BJ (cell line): ENCODE measurements at places on chromosomes 4 and X. TPM values are rescaled to one million over a fixed set of nuclear protein-coding genes. Genes with fewer than 3 reads are reported as not detected.

Gene ATP6AP2
- 297 and 390 TPM in 2 replicates for polyA plus RNA-seq

DNA sequence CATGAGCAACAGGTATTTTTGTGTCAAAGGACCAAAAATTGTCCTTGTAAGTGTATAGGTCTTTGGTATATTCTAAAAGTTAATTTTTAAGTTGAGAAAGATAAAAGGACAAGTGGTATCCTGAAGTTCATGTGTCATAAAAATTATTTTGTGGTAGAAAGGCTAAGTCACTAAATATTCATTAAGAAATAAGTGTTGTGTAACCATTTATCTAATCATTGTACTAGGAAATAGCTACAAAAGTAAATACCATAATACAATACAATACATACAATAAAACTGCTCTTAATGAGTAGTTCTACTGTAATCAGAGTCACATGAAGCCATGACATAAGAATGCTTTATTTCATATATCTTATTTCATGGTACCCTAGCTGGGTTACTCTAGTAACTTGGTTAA, 82.5 kb upstream of the ATOH1 start:
- no peak for DNase-seq

DNA sequence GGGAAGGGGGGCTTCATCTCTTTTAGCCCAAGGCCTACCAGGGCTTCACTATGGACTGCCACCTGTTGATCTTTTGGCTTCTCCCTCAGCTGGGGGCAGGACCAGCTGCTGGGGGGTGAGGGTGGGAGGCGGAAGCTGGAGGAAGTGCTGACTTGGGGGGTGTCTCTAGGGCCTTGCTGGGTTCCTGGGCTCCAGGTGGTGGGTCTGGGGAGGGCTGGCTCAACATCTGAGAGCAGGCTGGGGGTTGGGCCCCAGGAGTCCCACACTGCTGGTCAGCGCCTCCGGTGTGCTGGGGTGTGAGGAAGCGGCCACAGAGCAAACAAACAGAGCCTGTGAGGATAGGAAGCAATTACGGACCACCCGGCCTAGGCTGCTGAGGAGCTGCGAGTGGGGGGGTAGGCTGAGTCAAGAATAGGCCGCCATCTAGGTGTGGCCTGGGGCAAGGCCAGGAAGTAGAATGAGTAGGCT, 85.7 kb downstream of the EFNB1 start:
- no peak for DNase-seq

GRCh38 chr4:183670251-183670650, 11.2 kb downstream of the TRAPPC11 start:
- DNase-seq = no peak

Gene AKAP4
- polyA plus RNA-seq = not detected in 2 replicates

DNA sequence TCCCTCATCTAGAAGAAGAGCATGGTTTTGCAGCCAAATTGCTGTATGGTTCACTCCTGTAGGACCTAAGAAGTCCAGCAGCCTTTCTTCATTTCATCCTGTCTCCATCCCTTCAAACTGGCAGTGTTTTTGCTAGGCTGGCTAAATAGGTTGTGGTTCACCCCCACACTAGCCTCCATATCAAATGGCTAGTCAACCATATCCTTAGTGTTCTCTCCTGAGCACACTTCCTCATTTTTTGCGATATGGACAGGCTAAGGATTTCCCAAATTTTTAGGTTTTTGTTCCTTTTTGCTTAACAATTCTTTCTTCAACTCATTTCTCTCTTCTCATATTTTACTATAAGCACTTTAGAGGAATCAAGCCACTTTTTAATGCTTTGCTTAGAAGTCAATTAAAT, 98.8 kb upstream of the NOCT start:
- DNase-seq = no peak

DNA sequence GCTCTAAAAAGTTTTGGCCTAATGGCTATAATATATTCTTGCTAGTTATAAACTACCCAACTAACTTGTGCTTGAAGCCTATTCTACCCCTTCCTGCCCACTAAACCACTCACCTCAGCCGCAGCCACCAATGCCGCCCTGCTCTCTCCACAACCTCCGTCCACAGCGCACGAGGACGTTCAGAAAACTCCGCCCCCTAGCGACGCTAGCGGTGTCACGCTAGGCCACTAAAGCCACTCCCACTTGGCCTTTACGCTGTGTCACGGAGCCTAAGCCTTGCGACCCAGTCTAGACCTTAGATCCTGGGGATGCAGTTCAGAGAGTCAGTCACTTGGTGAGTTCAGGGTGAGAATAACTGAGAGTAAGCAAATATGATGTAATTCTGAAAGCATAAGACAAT, at the start of gene TEX11:
Gene TEX11, minus strand, starts transcription at position 171 of the 400 bp plus-strand sequence. CDS start 922 bp downstream, outside the sequence.
- no peak for DNase-seq

GRCh38 chr4:1154523-1155182, 17.7 kb downstream of the SPON2 start:
- DNase-seq = no peak

- DNase-seq = no peak
Measured at GRCh38 chr4:179836179-179837075, 2394.2 kb upstream of the AGA start.

Gene PLP1
- polyA plus RNA-seq = 0.75 and 1.9 TPM in 2 replicates

GRCh38 chrX:9611436-9612145, 146.7 kb downstream of the TBL1X start:
- DNase-seq = no peak

DNA sequence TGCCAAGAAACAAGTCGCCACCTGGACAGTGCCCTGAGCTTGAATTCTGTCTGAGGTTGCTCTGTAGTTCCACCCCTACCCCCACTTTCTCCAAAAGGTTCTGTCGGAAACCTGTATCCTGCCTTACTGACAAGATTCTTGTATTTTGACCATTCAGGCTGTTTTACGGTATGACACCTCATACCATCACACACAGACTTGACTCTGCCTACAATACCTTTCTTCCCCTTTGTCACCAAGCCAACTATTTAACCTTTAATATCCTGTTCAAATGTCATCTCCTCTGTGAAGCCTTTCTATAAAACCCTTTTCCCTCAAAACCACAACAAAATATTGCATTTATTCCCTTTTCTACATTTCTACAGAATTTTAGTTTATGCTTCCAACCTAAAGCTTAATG, 161.9 kb downstream of the VSIG4 start:
- no peak for DNase-seq

GRCh38 chr4:159632031-159632430, 529.2 kb downstream of the RAPGEF2 start:
- no peak for DNase-seq

Gene CENPC
- polyA plus RNA-seq = 3.6 and 6.4 TPM in 2 replicates

DNA sequence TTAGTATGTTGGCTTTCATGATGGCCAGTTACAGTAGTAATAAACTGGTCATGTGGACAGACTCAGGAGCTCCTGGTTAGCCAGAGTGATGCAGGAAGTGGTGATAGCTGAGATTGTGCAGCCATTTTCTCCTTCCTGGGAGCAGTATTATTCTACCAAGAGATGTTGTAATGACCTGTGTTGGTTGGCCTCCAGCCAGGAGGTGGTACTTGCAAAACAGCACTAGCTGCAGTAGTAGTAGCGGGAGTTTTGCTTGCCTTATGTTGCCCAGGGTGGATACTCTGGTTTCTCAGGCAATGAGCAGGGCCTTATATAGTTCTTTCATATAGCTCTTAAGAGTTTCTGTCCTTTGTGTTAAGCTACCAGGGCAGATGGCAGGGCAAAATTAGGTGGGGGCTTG, 998.8 kb downstream of the GLUD2 start:
- DNase-seq = no peak
